HAP-1 (cell line): ENCODE measurements at places on chromosomes 1 and 21.

DNA sequence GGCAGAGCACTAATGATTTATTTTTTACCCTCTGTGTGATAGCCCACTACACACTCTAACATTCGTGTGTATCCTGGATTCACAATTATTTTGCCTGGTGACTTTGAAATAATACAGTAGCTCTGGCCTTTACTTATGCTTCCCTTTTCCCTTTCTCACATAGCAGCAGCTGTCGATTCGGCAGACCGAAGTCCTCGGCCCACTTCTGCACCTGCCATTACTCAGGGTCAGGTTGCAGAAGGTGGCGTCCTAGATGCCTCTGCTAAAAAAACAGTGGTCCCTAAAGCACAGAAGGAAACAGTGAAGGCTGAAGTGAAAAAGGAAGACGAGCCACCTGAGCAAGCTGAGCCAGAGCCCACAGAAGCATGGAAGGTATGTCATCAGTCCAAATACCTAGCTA lies 70.8 kb downstream of the TMEM200B start:
- no peak for DNase-seq

- DNase-seq: no peak
Measured at GRCh38 chr21:37916310-37917051, at the start of gene KCNJ6. Gene KCNJ6, minus strand, starts transcription at chr21:37916457. Its CDS starts 75,775 bp downstream, at chr21:37840682.

- no peak for DNase-seq
Measured at GRCh38 chr1:8337776-8338525, 20.0 kb downstream of the SLC45A1 start.

DNA sequence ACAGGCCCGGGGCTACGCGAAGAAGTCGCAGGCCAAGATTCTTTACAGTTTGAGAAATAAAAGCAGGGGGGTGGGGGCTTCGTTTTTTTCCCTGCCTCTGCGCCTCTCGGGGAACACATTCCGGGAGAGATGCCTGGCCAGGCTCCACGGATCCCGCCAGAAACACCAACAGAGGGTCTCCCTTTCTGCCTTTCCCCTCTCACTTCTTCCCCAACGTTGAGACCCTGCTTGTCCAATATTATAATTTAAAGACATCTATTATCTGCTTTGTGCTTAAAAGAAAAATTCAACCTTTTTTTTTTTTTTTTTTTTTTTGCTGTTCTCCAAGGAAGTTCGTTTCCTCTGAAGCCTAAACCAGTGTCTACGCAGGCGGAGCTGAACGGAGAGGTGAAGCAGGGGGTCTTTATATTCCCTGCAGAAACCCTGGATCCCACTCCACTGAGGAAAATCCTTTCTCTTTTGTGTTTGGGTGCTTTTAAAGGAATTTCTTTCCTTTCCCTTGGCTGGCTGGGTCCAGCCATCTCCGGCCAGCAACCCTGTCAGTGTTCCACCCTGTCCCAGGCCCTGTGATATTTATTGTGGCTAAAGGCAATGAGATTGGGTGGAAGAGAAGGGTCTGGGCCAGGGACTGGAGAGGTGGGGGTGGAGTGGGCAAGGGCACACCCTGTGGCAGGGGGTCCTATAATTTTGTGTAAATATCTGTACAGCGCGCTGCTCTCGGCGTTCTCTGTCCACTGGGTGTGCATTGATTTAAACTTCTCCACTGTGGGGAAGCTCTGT lies 2.2 kb downstream of the FOXD2 start:
- DNase-seq: no peak

- no peak for DNase-seq
Measured at GRCh38 chr1:12711536-12711935, 4.4 kb upstream of the AADACL3 start.

GRCh38 chr1:36155408-36156328 lies at the start of gene MAP7D1:
Gene MAP7D1, plus strand, starts transcription at chr1:36156160. Its CDS starts 258 bp downstream, at chr1:36156418.
- peak; percentile 86 for DNase-seq

GRCh38 chr1:163205513-163205912 lies 2.8 kb upstream of the RGS5 start:
- no peak for DNase-seq
